ENCODE measurements at places on chromosomes 13 and 19.

DNA sequence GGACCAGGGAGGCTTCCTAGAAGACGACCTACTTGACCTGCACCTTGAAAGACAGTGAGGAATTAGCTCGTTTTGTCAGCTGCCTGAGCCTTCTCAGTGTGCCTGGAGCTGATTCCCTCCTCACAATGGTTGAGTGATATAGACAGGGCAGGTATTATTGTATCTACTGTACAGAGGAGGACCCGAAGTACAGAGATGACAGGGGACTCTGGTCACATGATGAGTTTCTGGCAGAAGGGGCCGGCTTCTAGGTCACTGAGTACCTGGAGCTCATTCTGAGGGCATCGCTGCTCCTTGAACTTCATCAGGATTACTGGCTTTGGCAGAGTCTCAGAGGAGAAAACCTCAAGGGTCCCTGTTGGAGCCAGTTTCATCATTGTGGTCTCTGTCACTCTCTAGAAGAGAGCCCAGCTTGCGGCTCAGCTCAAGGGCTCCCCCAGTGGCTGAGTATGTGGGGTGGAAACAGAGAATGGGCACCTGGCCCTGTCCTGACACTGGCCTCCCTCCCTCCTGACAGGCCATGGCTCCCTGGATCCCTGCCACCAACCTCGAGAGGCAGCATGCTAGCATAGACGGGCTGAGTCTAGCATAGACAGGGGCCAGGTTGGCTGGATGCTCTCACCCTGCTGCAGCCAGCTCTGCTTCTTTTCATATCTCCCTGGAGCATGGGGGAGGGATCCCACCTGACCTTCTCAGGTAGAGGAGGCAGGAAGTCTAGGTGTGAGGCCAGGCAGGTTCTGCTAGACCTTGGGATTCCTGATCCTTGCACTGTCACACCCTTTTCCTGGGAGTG lies 38.7 kb downstream of the NFIX start:
- DNase-seq, result peak; percentile 49

DNA sequence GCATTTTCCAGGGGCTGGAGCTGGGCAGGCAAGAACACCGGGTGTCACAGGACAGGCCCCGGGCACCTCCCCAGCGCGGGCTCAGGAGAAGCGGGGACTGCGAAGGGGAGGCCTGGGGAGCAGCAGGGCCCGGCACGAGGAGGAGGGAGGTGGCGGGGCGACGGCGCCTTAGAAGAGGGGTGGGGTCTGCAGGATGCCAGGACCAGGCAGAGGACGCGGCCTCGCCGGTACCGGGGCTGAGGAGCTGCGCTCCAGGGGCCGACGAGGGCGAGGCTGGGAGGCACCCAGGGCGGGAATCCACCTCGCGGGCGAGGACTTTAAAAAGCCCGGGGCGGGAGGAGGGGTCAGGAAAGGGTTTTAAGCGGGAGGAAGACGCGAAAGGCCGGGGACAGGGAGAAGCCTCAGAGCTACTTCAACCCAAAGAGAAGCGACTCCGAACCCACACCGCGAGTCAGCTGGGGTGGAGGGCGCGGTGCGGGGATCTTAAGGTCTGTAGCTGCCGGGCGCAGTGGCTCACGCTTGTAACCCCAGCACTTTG lies 665 bp downstream of the ZNF347 start:
- DNase-seq, result peak; percentile 21

DNA sequence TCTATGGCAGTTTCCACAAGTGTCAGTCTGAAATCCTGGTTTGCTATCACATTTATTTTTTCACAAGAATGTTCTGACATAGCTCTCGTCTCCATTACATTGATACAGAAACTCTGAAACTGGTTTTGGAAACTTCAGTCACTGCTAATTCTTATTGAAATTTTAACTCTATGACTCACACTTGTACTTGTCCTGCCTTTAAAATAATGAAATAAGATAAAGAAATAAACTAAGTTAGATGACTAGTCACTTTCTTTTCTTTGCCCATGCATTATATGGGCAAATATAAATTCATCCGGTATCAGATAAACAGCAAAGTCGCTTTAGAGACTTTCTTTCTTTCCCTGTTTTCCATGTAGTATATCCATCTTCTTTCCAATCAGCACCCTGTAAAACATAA lies 257.5 kb downstream of the PCDH9 start:
- DNase-seq, result no peak

- DNase-seq, result no peak
Measured at GRCh38 chr13:107736731-107737130, 478.6 kb downstream of the LIG4 start.

DNA sequence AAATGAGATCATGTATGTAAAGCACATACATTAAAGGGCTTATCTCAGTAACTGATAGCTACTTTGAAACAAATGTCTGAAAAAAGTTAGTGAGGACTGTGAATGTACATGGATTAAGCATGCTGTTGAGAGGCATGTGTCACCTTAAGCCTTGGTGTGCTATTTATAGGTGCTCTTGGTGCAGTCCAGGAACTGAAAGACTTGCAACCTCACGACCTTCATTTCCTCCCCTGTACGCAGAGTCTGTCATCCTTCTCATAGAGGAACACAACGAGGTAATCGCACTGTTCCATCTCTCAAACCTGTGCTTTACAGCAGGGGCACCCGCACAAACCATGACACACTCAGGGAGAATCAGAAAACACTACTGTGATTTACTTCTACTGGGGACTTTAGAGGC lies 65.6 kb downstream of the UFM1 start:
- DNase-seq, result no peak

DNA sequence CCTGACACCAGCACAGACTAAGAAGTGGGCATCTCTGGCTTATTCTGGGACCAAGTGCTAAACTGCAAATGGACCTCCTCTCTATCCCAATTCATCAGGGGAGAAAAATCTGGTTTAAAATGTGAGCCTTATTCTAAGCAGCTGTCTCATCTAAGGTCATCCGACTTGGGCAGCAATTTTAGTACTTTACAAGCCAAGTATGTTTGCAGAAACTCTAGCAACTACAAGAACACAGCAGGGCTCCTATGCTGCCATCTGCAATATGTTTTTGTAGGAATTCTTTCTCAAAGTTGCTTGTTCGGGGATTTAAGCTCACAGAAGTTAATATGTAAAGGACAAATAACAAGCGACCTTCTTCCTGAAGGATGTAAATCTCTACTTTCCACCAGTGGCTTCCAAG lies 113.1 kb downstream of the FOXO1 start:
- no peak for DNase-seq

GRCh38 chr19:48489608-48490216 lies 20.5 kb downstream of the CYTH2 start:
- DNase-seq, result peak; percentile 79

- peak; percentile 81 for DNase-seq
Measured at GRCh38 chr19:45670670-45671453, 2.8 kb downstream of the GIPR start.

- DNase-seq, result peak; percentile 14
Measured at GRCh38 chr13:23348262-23349127, 85.0 kb downstream of the SACS start.

DNA sequence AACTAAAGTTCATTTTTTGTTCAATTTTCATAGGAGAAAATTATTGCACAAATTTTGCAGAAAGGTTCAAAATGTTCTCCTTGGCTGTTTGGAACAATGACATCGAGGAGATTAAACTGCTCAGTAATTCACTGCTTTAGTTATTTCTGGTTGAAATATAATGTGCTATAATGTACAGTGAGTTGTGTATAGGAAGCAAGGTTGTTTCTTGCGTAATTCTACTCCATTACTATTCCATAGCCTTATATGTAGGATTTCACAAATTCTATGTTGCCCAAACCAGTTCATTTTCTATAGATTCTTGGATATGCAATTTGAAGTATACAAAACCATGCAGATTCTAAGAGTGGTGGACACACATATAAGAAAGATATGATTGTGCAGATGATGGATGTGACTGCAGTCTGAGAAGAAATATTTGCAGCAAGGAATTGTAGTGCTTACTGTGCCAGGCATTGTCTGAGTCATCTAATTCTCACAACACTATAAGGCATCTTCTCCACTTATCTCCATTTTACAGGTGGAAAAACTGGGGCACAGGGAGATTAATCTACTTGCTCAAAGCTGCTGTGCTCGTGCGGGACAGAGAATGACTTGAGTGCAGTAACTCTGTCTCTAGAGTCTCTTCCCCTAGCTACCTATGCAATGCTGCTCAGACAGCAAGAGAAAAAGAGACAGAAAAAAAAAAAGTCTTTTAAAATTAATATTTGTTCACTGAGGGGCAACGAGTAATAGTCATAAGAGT lies 515.5 kb downstream of the MYO16 start:
- DNase-seq, result no peak

DNA sequence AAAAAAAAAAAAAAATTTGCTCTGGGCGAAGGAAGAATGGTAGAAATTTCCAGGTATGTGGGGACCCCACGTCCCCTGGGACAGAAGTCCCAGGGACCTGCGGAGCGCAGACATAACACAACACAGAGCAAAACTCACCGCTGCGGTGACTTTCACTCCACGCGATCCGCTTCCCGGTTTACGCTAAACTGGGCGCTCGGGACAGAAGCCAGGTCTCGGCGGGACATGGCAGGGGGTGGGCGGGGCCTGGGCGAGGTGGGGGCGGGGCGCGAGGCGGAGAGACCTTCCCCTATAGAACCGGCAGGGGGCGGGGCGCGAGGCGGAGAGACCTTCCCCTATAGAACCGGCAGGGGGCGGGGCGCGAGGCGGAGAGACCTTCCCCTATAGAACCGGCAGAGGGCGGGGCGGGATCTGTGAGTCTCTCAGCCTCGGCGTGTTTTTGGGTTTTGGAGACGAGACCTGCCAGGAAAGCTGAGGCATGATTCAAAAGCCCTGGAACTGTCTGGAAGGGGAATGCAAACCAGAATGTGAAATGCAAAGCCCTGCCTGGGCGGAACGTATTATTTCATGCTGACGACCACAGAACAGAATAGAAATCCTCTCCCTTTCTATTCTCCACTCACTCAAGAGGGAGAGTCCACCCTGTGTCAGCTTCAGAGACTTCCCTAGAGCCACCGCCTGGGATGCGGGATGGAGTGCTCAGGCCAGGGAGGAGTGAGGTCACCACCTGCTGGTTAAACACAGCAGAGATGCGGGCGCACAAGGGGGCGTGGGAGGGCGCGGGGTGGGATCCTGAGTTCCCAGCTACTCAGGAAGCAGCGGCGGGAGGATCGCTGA lies 20.2 kb upstream of the ERVV-1 start:
- DNase-seq, result peak; percentile 83

GRCh38 chr13:95643936-95644598 lies 439 bp downstream of the DZIP1 start:
- DNase-seq, result peak; percentile 46

DNA sequence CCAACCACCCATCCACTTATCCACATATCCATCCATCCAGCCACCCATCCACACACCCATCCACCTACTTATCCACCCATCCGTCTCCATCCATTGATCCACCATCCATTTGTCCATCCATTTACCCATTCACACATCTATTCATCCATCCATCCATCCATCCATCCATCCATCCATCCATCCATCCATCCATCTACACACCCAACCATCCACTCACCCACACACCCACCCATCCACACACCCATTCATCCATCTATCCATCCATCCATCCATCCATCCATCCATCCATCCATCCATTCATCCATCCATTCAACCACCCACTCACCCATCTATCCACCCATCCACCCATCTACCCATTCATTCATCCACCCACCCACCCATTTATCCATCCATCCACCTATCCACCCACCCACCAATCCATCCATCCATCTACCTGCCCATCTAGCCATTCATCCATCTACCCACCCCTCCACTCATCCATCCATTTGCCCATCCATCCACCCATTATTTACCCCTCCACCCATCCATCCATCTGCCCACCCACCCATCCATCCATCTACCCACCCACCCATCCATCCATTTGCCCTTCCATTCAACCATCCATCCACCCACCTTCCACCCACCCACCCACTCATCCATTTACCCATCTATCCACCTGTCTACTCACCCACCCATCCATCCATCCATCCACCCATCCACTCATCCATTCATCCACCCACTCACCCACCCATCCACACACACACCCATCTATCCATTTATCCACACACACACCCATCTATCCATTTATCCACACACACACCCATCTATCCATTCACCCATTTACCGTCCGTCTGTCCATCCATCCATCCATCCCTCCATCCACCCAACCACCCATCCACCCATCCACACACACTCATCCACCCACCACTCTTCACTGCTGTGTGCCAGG lies 2.5 kb upstream of the TMPRSS9 start:
- DNase-seq, result no peak

DNA sequence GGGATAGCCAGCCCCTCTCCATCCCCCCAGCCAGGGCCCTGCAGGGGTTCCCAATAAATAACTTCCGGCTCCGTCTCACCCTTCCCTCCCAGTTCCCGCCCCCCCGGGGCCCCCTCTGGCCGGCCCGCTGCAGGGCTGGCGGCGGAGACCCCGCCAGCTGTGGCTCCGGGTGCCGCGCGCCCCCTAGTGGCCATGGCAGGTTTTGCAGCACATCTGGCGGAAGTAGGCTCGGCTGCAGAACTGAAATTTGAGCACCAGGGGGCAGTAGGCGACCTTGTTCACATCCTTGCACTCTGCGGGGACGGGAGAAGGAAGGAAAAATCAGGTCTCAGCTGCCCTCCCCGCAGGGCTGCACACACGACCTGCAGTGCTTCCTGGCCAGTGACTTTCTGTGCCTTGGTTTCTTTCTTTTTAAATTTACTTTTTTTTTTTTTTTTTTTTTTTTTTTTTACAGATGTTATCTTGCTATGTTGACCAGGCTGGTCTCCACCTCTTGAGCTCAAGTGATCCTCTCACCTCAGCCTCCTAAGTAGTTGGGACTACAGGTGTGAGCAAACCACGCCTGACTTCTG lies 3.6 kb upstream of the MYO1F start:
- peak; percentile 72 for DNase-seq

DNA sequence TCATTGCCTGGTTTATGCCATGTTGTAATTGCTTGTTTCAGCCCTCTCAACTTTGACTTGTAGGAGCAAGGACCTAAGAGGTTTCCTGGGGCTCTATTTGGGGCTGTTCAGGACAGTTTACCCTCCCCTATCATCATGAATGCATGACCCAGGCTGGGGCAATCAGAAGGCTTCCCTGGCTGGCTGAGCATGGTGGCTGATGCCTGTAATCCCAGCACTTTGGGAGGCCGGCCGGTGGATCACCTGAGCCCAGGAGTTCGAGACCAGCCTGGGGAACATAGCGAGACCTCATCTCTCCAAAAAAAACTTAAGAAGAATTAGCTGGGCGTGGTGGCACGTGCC lies 6.1 kb upstream of the LSM4 start:
- DNase-seq, result no peak

DNA sequence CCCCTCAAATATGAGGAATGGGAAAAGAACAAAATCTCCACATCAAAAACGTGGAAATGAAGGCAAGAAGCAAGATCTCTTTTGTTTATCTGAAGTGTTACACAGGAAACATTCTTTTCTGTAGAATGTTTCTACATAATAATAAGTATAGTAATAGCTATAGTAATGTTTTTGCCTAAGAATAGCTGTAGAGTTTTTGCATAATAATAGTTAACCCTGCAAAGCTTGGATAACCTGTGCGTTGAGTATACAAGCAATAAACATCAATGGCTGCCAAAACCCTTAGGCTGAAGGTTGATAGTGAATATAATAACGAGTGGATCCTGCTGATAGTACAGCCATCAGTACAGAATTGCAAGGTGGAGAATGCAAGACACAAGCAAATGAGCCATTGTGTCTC lies 11.1 kb upstream of the LILRA5 start:
- DNase-seq, result no peak
